ENCODE measurements at places on chromosomes 5 and 9.

GRCh38 chr5:131706281-131706680 lies 71.3 kb upstream of the RAPGEF6 start:
- no peak for DNase-seq

DNA sequence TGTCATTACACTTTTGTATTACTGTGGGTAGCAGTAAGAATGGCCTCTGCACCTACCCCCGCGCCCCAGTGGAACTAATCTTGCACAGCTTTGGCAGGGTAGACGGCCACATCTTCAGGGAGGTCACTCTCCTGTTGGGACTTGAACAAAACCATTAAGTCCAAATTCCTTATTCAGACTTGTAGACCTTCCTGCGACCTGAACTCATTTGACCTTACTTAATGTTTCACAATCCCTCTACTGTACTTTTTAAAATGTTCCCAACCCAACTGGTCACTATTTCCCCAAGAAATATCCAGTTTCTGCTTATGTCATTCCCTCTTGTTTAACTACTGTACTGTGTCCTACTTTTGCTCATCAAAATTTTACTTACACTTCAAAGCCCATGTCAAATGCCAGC lies 5.3 kb upstream of the FAM120AOS start:
- no peak for DNase-seq

- no peak for DNase-seq
These were observed 27.4 kb upstream of the F2RL1 start for GRCh38 chr5:76791461-76791860.

- DNase-seq: no peak
These were observed 14.1 kb downstream of the CAPSL start for GRCh38 chr5:35924122-35924949.

DNA sequence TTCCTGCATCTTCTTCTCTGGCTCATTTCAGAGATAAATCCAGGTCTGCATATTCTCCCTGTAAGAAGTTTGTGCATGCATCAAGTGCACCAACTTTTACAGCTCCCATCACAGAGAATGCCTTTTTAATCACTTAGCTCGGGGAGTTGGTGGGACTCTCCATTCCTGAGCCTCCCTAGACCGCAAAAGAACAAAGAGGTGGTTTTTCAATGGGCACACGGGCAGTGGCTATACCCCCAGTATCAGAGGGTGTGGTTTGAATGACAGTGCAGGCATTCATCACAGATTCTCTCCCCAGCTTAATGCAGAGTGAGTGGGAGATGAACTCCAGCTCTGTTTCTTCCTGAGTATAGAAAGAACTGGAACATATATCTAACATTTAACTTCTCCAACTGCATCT lies 264.7 kb upstream of the NR4A3 start:
- DNase-seq: no peak
